Activated CD4-positive, CD25-positive, alpha-beta regulatory T cell treated with anti-CD3 and anti-CD28 coated beads, Interleukin-2, amount 50 U/mL, for 16 hours (primary cell): ENCODE measurements at places on chromosomes 12 and 14.

DNA sequence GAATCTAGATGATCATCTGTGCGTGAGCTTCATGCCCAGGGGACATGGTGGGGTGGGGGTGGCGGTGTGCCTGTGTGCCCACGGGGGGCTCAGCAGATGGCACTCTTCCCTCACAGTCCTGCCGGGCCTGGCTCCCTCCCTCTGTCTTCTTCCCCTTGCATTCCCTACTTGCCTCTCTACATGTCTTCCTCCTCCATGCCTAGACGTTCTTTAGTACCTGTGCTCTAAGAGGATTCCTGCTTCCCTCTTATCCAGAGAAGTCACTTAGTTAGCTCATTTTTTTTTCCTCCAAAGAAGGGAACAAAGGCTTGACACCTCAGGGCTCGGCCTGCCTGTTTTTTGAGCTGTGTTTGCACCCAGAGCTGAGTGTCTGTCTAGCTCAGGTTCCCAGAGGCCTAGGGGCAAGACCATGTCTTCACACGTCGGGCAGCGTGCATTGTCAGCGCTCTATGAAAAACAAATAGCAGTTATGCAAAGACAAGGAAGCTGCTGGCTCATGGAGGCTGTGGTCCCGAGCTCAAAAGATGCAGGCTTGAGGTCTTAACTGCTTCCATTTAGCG, 48.8 kb downstream of the NINJ2 start:
- DNase-seq: no peak

DNA sequence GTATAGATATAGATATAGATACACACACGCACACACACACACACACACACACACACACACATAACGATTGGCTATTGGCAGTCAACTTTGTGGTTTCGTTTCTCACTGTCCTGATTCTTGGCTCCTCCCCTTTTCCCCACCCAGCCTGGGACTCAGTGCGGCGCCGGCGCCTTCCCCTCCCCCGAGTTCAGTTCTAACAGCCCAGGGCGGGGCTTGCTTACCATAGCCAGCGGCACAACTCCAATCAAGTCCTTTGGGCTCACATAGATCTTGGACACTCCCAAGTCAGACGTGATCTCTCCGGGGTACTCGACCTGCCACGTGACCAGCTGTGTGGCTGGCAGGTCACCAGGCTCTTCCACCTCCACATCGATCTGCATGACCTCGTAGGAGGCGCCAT, 484.1 kb downstream of the GLT1D1 start:
- DNase-seq: no peak

DNA sequence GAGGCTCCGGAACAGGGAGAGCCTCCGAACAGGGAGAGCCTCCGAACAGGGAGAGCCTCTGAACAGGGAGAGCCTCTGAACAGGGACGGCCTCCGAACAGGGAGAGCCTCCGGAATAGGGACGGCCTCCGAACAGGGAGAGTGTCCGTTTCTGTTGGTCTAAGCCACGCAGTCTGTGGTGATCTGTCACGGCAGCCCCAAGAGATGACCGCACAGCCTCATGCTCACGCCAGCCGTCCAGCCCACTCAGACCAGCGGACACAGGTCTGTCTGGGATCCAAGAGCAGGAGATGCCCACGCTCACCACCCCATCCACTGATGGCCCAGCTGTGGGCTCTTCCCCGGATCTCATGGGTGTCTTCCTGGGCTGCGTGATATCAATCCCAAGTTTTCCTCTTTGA, 33.3 kb downstream of the GALNT9 start:
- no peak for DNase-seq

DNA sequence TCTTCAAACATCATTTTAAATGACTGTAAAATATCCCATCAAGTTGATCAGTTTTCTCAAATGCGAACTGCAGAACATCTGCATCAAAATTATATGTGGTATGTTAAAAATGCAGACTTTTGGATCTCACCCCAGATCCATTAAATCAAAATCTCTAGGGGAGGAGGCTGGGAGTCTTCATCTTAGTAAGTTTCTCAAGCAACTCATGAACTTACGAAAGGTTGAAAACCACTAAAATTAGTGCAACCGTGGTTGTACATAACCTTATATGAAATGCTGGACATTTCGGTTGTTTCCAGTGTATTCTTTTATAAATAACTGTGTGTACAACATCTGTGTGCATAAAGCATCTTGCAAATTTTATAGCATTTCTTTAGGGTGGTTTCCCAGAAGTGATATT, 39.2 kb downstream of the ZFP36L1 start:
- DNase-seq: no peak

GRCh38 chr14:83535444-83535843, 1994.5 kb upstream of the FLRT2 start:
- DNase-seq: no peak

DNA sequence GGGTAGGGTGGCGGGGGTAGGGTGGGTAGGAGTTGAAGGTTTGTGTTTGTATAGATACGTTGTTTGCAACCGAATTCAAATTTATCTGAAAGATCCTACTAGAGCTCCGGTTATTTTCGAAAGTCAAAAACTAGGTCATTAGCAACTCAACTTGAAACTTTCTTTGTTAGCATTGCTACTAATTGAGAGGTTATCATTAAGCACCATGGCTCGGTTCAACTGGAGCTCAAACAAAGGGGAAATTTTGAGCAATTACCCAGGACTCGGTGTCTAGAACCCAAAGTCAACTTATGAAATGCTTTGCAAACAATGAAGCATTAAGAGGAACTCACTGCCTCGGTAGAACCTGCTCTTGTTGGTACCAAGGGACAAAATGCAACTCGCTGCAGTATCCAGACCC, 207.7 kb downstream of the BCAT1 start:
- DNase-seq: no peak

DNA sequence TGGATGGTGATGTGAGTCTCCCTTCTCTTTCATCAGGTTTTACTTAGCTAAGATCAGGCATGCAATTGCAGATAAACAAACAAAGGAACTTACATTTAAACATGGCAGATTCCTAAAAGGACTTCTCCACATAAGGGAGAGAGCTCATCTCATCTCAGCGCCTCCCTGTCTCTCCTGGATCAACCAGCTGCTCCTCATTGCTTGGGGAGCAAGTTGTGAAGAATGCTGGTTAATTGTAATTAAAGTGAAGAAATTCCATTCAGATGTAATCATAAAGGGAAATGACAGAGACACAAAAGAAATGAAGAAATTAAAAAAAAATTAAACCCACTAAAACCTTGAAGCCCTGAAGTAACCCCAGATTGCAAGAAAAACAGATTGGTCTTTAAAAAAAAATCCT, 104.4 kb upstream of the DIO2 start:
- DNase-seq: no peak

DNA sequence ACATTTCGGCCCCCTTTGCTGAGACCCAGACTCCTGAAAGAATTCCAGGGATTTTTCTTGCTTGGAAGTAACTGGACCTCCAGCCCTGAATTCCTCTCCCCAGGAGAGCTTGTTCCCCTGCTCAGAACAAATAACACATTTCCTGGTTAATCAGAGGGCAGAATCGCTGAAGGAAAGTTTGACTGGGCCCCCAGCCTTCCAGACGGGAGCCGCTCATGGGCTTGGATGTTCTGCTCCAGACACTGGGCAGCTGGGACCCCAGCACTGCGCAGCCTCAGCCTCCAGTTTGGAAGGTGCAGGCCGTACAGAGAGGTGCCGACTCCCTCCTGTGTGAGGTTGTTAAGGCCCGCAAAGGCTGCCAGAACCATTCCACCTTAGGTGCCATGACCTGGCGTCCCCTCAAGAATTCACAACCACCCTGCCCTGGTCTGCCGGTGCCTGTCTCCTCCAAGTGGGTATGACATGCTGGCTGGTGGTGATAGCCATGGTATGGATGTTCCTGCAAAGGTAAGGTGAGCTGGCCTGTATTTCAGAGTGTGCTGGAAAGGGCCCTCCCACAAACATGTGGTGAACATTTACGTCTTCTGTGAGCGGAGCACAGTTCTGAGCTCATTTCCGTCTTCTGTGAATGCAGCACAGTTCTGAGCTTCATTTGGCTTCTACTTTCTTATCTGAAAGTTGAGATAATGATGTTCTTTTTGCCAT, 5.1 kb upstream of the LTBP2 start:
- DNase-seq: no peak

GRCh38 chr14:35741345-35742031, 67.6 kb downstream of the RALGAPA1 start:
- DNase-seq: no peak

- DNase-seq: no peak
Measured at GRCh38 chr14:71541271-71541670, 391.0 kb upstream of the RGS6 start.

DNA sequence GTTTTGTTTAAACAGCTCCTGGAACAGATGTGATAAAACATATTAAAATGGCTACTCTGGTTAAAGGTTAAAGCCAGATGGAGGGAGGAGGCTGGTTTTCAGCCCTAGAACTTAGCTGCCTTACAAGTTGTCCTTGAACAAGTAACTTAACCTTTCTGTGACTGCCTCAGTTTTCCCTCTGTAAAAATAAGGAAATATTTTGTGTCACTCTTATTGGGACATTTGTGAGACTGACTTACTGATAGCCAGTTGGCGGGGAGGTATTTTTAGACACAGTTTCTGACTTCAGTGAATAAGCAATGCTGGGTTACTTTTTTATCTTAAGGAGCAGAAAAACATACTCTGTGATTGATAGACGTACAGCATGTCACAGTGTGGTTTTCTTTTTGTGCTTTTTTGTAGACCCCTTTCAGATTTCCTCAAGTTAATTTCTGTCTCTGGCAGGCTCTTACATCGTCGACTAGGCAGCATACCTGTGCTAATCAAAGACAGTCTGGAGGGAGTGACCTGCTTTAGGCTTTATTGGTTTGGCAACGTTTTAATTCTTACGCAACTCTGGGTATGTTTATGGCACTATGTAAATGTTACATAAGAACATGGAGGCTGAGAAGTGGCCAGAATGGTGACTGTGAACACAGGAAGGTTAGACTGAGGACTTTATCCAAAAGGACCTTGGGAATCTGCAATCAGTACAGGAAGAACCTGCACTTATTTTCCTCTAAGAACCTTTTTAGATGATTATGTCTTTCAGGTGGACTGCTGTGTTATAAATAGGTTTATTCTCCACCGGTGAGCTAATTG, 3.3 kb downstream of the ACVR1B start:
- DNase-seq: no peak

DNA sequence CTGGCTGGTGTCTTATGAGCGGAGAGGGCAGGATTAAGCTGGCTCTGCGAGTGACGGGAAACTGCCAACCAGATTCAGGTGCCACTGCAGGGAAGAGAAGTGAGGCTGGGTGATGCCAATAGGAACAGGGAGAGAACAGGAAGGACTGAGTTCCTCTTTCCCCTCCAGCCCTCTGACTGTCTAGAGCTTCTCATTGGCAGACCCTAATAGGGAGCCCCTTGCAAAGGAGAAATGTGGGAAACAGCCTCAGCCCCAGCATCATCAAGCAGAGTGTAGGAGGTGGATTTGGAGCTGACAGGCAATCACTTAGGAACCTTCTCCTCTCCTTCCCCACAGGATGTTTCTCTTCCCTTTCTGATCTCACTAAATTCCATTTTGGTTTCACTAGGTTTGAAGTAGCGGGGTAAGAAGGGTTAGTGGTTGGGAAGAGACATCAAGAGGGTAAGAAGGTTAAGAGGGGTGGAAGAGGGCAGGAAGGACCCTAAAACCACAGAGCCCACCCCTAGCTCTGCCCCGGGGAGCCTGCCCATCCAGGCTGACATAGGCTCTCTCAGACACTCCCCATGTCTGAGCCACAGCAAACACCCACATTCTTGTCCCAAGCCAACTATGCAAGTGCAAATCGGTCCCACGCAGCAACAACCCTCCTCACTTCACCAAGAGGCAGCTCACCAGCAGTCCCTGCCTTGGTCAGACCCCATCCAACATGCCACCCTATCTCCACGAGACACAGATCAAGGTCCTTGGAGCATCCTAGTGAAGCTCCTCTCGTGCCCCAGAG, 111.1 kb downstream of the STAB2 start:
- DNase-seq: no peak

DNA sequence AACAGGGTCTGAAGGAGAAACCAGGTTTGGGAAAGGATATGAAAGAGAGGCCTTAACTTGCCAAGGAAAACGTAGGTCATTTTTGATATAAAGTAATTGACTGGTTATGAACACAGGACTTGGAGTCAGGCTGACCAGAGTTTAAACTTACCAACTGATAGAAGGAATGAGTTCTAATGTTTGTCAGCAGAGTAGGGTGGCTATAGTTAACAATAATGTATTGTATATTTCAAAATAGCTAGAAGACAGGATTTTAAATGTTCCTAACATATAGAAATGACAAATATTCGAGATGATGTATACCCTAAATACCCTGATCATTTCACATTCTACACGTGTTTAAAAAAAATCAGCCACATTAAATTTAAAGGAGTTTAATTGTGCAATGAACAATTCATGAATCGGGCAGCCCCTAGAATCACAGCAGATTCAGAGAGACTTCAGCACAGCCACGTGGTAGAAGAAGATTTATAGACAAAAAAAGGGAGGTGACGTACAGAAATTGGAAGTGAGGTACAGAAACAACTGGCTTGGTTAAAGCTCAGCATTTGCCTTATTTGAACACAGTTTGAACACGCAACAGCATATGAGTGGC, 52.5 kb upstream of the PLEKHG7 start:
- no peak for DNase-seq

GRCh38 chr12:3453206-3453989, 37.6 kb upstream of the PRMT8 start:
- DNase-seq: no peak

DNA sequence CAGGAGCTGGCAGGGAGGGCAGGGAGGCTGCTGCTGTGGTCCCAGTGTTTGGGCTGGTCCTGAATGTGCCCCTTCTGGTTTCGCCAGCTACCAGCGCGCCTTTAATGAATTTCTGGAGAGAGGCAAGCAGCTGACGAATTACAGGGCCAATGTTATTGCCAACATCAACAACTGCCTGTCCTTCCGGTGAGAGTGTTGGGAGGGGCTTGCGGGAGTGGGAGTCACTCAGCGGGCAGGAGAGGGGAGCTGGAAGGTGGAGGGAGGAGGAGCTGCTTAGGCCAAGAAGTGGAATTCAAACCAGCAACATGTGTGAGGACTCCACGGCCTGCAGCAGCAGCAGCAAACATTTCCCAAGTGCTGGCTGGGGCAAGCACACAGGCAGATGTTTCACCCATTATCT, 7.7 kb downstream of the TNFAIP2 start:
- no peak for DNase-seq

DNA sequence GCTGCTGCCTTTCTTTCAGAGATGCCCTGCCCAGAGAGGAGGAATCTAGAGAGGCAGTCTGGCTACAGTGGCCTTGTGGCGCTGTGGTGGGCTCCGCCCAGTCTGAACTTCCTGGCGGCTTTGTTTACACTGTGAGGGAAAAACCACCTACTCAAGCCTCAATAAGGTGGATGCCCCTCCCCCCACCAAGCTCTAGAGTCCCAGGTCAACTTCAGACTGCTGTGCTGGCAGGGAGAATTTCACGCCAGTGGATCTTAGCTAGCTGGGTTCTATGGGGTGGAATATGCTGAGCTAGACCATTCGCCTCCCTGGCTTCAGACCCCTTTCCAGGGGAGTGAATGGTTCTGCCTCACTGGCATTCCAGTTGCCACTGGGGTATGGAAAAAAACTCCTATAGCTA, 25.6 kb downstream of the SPATA7 start:
- no peak for DNase-seq

DNA sequence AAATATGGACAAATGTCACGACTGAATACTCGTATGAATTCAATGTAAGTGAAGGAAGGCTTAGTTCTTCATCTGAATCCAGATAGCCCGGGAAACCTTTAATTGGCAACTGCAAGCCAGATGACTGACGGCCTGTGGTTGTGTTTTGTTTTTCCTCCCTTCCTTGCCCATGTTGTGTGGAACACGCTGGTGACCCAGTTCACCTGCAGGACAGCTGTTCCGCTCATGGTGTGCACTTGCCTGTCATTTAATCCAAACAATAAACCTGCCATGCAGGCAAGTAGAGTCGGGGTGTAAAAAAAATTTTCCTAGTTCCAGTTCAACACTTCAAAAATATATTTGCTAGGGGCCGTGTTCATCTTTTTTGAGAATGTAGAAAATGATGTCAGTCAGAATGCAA, 88.0 kb downstream of the TMEM132D start:
- DNase-seq: no peak
